ENCODE measurements at places on chromosomes 11 and 22.

- DNase-seq, result no peak
Measured at GRCh38 chr11:26078231-26078821, 253.6 kb upstream of the ANO3 start.

GRCh38 chr11:124762105-124762623 lies at the start of gene ESAM:
ESAM (minus strand) TSS chr11:124762290; CDS start chr11:124762154, 136 bp downstream.
- DNase-seq, result no peak

- no peak for DNase-seq
Measured at GRCh38 chr11:100525635-100526034, 161.5 kb upstream of the ARHGAP42 start.

- DNase-seq, result no peak
Measured at GRCh38 chr11:89405629-89406028, 85.5 kb downstream of the NOX4 start.

DNA sequence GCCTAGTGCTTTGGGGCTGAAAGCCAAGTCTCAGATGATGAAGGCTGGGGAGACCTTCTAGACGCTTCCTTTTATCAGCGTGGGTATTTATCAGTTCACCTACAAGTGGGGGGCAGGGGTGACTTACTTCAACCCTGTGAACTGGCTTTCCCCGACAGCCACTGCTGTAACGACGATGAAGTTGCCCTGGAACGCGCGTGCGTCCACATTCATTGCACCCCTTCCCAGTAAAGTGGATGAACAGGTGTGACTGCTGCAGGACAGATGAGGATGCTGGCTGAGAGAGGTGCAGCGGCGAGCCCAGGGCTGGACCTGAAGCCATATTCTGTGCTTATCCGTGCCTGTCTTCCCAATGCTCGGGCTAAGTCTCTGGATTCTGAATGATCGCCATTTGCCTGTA lies 1122.3 kb downstream of the TBC1D22A start:
- no peak for DNase-seq

Measured in Daoy (cell line).